ENCODE measurements at places on chromosomes 4 and X.

GRCh38 chr4:165915215-165915614, 42.2 kb downstream of the TLL1 start:
- DNase-seq: no peak

DNA sequence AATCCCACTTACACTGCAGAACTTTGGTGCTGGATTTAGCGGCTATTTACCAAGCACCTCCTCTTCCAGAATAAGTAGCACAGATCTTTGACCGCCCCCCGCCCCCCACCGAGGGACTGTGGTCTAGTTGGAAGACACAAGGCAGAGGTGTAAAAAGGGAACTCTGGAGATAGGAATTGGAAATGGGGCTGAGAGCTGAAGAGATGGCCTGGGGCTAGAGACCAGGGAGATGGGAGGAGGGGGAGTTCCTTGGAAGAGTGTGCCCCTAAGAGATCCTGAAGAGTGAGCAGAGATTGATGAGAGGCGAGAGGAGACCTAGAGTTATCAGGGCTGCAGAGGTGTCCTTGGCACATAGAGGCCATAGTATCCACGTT, 55.3 kb downstream of the TBL1X start:
- no peak for DNase-seq

DNA sequence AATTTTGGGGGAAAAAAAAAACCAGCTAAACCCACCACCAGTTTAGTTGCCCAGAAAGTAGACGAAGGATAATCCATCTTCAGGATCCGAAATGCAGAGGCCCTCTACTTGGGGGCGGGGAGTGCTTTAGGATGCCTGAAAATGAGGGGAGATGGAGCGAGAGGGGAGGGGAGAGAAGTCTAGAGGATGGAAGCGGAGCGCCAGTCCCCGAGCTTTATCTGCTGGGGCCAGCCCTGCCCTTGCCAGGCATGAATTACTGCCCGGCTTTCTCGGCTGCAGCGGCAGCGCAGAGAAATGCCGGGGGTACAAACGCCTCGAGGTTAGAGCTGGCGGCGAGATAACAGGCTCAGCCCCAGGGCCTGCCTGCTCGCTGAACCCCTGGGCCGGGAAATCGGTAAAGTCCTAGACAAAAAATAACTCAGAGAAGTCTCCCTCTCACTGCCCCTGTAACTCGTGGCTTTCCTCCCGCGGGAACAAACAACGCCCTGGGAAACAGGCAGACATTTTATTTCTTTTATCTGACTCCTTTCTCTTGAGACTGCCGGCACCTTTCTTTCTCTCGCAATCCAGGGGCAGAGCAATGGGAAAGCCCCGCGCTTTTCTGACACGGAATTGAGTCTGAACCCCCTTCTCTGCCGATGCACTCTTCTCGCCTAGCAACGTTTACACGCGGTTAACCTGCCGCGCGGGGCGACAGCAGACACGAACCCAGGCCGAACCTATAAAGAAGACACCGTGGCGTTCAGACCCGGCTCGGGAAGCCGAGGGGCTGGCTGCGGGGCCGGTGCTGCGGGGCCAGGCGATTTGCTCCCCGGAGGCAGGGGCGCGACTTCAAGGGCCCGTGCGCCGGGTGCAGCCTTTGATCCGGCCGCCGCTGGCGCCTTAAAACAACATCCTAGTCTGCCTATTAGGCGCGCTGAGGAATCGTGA, 3.1 kb upstream of the MSX1 start:
- no peak for DNase-seq

DNA sequence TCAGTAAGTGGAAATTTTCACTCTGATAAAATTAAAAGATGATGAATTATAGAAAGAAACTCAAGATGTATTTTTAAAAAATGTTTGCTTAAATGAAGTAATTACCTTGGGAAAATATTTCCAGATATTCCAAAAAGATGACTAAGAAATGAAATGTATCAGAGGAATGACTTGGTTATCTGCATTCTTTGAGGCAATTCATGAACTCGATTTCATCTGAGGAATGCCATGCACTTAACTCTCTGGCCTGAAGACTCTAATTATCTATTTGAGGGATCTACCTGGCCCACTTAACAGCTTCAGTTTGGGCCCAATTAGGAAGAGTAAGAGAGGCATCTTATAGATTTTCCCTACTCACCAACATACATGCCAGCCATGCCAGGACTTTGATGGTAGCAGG, 182.3 kb downstream of the INPP4B start:
- no peak for DNase-seq

GRCh38 chrX:95505721-95506120, 1178.9 kb upstream of the DIAPH2 start:
- no peak for DNase-seq

GRCh38 chr4:45410701-45411210, 684.4 kb upstream of the GNPDA2 start:
- no peak for DNase-seq

DNA sequence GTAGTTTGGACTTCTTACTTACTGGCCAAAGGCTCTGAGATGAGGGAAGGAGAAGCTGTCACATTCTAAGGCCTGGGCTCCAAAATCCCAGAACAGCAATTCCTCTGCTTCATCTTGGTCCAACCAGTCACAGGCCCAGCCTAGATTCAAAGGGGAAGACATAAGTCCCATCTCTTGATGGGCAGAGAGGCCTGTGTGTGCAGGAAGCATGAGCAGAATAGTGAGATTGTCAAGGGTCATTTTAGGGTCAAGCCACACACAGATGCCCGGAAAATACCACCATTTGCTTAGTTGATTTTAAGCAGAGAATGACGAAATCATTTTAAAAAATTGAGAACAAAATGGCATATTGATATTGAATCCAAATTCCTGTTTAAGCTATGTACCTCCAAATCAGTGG, 580.9 kb upstream of the ZFP42 start:
- DNase-seq: no peak

GRCh38 chrX:1105671-1106419, 106.6 kb downstream of the CRLF2 start:
- DNase-seq: no peak

DNA sequence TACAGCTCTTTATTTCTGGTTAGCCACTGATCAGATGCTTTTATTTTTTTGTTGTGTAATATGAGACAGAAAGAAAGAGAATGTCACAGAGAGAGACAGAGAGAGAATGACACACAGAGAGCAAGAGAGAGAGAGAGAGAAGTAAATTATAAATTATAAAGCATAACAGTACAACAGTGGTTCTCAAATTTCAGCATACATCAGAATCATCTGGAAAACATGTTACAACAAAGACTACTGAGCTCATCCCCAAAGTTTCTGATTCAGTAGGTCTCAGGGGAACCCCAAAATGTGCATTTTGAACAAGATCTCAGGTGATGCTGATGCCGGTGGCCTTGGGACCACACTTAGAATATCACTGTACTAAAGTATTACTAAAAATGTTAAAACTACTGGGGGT, 245.8 kb upstream of the DIAPH2 start:
- DNase-seq: no peak

GRCh38 chr4:25065431-25065858, 34.7 kb upstream of the LGI2 start:
- DNase-seq: no peak

GRCh38 chrX:119062750-119063374, 9.9 kb upstream of the CT47C1 start:
- no peak for DNase-seq

GRCh38 chrX:26851981-26852380, 611.2 kb downstream of the PPP4R3C start:
- no peak for DNase-seq

Data from activated gamma-delta T cell treated with Interleukin-2 at 50 U/mL for 16 hours (primary cell).